Retina (tissue), 1 donor: ENCODE measurements at places on chromosomes 2 and 18.

DNA sequence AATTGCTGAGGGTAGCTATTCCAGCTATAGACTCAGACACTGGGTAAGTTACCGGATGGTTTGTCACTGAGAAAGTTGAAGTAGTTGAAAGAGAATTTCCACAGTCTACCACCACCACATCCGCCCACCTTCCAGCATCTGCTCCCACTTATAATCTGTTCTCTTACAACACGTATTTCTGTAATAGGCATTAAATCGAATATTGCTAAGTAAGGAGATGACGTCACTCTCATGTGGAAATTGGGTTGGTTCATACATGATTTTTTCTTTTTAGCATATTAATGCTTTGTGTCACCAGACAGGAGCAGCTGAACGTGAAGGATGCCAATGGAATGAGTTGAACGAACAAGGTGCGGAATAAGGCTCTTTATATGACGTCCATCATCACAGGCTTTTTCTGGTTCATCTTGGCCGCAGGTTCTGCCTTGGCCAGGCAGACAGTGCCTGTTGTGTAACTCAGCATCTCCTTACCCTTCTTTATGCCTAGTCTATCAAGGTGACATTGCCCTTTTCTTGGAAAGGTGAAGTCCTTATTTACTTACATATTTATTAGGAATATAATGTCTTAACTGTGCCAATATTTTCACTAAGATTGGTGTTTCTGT lies 45.9 kb downstream of the THUMPD2 start:
- no peak for DNase-seq

GRCh38 chr18:35457140-35457704 lies 40.5 kb downstream of the INO80C start:
- DNase-seq, result no peak

GRCh38 chr18:44844486-44844885 lies 163.8 kb downstream of the SETBP1 start:
- DNase-seq, result no peak

DNA sequence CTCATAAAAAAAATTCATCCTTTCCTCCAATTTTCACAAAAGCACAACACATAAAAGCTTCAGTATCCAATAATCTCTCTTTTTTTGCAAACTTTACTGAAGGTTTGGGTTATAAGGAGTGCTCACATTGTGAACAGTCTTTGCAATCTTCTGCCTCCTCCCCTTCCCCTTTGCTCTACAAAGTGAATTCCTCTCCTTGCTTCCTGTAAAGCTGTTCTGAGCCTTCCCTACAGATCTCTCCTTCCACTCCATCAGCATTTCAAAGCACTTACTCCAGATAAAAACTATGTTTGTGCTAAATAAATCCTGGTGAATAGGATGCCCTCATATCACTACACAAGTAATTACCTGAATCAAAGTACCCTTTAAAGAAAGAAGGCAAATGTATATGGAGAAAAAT lies 4.6 kb upstream of the PDK1 start:
- no peak for DNase-seq

DNA sequence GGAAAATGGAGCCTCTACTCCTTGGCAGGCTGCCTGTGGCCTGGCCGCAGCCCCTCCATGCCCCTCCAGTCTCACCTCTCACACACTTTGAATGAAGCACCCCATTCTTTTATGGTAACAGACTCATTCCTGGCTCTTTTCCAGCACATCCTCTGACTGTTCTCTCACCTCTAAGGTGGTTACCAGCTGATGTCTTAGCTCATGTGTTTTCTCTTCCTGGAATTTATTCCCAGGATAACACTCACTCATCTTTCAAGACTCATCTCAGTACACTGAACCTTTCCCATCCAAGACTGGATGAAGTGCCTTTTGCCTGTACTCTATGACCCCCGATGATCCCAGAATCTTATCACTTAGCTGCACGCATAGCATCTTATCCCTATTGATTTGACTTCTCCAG lies 50.6 kb downstream of the SLC9A4 start:
- DNase-seq, result no peak

DNA sequence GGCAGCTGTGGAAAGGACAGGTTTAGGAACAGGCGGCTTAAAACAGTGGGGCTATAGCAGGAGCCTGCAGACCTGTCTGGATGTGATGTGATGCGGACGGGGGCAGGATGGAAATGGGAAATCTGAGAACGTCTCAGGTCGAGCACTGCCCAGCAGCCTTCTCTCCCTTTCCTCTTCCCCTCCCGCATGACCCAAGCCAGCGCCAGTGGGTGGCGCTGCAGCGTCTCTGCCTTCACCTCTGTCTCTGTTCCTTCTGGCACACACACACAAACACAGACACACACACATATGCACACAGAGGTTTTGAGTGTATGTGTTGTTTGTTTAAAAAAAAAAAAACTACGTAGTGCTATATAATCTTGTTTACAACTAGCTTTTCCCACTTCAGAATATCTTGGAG lies 82.0 kb upstream of the SLC66A3 start:
- peak; percentile 62 for DNase-seq

GRCh38 chr2:219611866-219612576 lies 14.4 kb downstream of the STK11IP start:
- DNase-seq, result no peak

GRCh38 chr2:241563571-241563980 lies 5.0 kb downstream of the BOK start:
- no peak for DNase-seq

- DNase-seq, result no peak
Observed at GRCh38 chr2:99692785-99693184, 203.0 kb upstream of the REV1 start.

GRCh38 chr2:227990937-227991336 lies 119.5 kb downstream of the DAW1 start:
- DNase-seq, result no peak
